ENCODE measurements at places on chromosomes 12 and 14.

- DNase-seq = no peak
These were observed 147.4 kb downstream of the RASSF9 start for GRCh38 chr12:85688837-85689236.

- DNase-seq = no peak
These were observed 58.0 kb downstream of the TRAFD1 start for GRCh38 chr12:112183141-112184021.

DNA sequence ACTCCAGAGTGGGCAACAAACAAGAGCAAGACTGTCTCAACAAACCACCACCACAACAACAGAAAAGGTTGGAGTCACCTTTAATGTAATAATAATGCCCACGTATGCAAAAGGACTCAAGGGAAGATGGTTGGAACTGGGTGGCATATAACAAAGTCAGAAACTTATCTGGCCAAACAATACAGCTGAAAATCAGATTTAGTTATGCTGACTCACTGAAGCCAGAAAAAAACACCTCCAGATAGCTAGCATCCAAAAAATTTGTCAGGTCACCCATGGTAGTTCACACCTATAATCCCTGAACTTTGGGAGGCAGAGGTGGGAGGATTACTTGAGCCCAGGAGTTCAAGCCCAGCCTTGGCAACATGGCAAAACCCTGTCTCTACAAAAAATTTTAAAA, 24.4 kb downstream of the SLC11A2 start:
- DNase-seq = no peak

- no peak for DNase-seq
These were observed 403.7 kb downstream of the BTG1 start for GRCh38 chr12:91741932-91742331.

GRCh38 chr14:67416810-67417209, 4.8 kb upstream of the PLEK2 start:
- no peak for DNase-seq

DNA sequence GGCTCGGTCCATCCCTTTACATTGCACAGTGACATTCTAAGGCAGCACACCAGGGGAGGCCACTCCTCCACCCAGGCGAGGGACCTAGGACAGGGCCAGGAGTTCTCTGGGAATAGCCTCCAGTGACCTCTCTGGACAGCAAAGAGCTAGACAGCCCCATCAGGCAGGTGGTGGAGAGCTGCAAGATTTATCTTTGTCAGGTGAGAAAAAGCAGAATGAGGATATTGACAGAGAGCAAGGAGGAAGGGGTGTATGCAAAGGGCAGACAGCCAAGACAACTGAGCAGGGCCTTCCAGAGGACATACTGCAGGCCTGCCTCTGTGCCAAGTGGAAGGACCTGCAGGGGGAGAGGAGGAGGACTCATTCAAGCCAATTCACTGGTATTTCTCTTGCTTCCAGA, 112.4 kb upstream of the MAX start:
- DNase-seq = no peak

- no peak for DNase-seq
These were observed 6.4 kb downstream of the TMEM121 start for GRCh38 chr14:105532735-105533141.

DNA sequence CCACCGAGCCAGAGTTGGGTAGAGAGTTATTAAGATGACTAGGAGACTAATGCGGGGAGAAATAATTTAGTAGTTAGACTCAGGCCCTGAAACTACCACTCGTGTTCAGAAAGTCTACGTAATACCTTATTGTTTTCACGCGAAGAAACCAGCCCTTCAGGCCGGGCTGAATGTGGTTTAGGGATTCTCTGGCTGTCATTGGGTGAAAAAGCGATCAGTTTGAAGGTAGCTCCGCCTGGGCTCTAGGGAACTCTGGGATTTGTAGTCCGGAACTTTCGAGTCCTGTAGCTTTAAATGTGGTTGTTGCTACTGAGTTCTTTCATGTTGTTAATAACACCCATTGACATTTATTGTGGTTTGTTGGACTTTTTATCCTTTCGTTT, 549 bp upstream of the WDR89 start:
- peak; percentile 27 for DNase-seq

- DNase-seq = no peak
These were observed 160.9 kb upstream of the EEA1 start for GRCh38 chr12:93089805-93090569.

DNA sequence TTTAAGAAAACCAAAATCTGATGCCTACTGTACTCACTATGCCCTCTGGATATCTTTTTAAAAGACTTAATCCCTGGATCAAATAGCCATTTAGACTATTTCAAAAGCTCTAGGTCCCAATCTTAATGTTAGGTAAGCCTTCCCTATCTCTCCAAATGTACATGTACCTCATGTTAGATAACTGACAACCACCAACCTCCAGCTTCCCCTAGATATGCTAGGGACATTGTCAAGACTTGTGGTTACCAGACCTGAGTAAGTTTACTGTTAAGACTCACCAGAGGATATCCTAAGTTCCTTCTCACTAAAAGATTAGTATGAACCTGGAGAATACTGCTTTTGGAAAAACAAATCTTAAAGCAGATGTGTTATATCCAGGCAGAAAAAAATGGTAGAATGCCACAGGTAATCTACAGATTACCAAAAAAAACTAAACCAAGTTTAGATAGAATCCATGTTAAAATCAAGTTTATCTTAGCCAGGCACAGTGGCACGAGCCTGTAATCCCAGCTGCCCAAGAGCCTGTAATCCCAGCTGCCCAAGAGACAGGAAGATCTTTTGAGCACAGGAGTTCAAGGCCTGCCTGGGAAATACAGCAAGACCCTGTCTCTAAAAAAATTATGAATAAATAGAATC, 9.7 kb downstream of the NAP1L1 start:
- no peak for DNase-seq

DNA sequence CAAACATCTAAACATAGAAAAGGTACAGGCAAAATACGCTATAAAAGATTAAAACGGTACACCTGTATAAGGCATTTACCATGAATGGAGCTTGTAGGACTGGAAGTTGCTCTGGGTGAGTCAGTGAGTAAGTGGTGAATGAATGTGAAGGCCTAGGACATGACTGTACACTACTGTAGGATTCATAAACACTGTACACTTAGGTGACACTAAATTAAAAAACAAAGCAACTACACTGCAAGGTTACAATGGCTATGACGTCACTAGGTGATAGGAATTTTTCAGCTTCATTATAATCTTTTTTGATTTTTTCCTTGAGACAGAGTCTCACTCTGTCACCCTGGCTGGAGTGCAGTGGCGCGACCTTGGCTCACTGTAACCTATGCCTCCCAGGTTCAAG, 269.2 kb downstream of the KSR2 start:
- no peak for DNase-seq

- DNase-seq = no peak
These were observed 17.9 kb downstream of the SPRING1 start for GRCh38 chr12:116719731-116720528.

DNA sequence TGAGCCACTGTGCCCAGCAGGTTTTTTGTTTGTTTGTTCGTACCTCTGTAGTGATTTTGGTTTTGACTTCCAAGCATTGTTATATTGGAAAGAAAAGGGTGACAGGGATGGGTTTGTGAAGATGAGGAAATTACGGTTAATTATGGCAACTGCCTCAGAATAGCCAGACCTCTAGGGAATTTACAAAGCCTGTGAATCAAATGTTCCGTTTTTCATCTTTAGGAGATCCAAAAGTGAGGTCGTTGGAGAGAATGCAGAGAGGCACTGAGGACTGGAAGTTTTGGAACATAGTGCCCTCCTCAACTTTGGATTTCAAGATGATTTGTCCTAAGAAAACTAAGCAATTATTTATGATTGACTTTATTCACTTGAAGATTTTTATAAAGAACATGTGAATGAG, 54.5 kb upstream of the EVL start:
- DNase-seq = no peak

- no peak for DNase-seq
These were observed 9.5 kb upstream of the RAB35 start for GRCh38 chr12:120125792-120126634.

DNA sequence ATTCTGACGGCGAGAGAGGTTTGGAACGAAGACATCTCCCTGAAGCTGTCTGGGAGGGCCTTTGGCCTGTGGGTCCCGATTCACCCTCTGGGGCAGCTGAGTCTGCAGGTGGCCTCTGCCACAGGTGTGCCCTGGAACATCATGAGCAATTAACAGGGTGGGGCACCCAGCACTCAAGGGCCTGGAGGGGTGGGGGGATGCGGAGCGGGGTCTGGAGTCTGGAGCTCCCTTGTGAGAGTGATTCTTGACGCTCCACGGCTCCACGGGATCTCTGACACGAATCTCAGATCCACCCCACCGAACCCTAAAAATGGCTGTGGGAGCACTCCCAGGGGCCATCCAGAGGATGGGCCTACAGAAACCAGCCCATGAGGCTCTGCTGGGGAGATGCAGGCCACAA, 8.3 kb downstream of the ITPK1 start:
- no peak for DNase-seq

DNA sequence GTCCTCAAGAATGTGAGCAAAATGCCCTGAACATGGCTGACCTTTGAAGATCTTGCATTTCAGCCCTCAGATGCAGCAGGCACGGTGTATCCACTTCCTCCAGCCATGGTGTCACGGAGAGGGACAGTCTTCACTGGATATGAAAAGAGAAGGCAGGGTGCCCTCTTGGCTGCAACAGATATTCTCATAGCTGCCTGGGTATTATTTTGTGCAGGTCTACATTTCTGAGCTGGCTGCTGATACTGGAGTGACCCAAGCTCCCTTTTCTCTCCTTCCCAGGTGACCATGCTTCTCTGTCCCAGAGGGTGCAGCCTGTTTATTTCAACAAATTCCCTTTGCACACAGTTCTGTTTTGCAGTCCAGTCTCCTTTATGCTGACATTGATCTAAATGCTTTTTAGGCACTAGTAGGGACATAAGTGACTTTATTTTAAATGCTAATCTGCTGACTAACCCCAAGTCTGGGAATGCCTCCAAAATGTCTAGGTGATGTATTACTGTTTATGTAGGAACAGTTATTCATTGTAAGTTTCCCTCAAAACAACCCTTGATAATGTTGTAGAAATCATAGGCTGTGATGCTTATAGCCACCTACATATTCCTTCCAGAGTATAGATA, 17.4 kb upstream of the PYGL start:
- no peak for DNase-seq

DNA sequence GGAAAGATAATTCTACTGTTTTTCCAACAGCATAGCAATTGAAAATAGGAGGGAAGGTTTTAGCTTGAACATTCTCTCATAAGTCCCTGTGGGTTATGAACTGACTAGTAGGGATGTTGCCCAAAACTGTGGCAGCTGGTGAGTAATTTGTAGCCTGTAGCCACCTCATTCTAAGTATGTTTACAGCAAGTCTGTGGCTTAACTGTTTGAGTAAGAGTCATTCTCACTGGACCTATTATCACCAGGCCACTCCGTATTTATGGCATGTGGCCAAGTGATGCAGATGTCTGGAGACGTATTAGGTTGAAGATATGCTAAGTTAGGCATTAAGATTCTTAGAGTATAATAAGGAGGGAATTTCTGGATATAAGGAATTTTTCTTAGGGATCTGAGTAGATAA, 458.3 kb downstream of the ETNK1 start:
- DNase-seq = no peak

DNA sequence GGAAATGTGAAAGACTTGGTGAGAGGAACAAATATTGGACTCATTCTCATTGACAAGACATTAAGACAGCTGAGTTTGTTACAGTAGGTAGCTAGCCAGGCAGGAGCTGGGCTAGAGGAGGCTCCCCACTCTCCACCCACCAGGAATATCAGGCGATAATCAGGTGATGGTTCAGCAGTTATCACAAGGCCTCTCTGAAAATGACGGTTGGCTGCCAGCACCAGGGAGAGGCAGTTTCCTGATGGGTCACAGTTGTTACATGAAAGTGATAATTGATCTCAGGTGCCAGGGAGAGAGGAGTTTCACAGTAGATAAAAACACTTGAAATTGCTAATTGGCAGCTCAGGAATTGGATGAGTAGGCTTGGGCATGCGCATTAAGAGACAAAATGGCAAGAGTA, 116.5 kb downstream of the TMTC2 start:
- no peak for DNase-seq

- DNase-seq = no peak
These were observed 7.1 kb upstream of the KICS2 start for GRCh38 chr12:64229240-64229639.

GRCh38 chr12:12734054-12734453, 16.9 kb downstream of the CDKN1B start:
- DNase-seq = no peak

GRCh38 chr12:65263777-65264176, 14.7 kb upstream of the MSRB3 start:
- no peak for DNase-seq

- no peak for DNase-seq
These were observed 73.4 kb downstream of the PITPNM2 start for GRCh38 chr12:123077298-123078119.

DNA sequence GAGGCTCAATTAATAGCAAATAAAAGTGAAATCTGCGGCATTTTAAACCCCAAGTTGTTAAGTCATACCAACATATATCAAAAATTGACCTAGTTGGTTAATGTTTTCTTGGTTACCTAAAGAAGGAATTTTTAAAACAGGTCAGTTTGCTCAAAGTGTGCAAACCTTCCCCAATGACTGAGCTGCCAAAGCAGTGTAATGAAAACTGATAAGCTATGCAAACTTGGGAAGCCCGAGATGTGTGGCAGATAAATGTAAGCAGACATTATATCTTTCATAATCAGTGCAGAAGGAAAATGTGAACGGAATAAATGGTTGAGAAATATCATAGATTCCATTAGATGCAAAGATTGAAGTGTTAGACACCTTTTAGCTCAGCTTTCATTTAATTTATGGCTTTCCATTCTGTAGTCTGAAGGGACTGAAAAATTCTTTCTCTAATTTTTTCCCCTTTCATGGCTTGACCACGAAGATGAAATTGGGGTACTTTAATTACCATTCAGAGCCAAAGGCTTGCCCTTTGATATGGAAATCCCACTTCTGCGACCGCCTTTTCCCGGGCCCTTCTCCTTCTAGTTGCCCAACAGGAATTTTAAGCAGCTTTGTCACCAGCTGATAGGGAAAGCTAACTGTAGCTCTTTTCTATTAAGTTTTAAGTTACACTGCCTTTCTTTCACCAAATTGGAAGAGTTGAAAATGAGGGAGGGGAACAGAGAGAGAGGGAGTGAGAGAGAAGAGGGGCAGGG, 306.6 kb upstream of the SOX5 start:
- DNase-seq = no peak

DNA sequence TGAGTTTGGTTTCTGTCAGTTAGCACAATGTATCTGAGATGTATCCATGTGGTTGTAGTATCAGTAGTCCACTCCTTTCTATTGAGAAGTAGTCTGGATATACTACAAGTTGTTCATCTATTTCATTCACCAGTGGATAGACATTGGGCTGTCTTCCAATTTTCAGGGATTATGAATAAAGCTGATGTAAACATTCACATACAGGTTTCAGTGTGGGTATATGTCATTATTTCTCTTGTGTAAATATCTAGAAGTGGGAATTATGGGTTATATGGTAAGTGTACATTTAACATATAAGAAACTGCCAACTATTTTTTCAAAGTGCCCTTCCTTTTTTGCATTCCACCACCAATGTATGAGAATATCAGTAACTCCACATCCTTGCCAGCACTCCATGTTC, 35.9 kb downstream of the PHLDA1 start:
- no peak for DNase-seq

GRCh38 chr12:124045671-124046455, 72.8 kb downstream of the ZNF664 start:
- DNase-seq = no peak

GRCh38 chr14:76792422-76792821, 20.3 kb downstream of the ANGEL1 start:
- DNase-seq = no peak

Measured in stimulated activated CD4-positive, alpha-beta T cell treated with anti-CD3 and anti-CD28 coated beads, Interleukin-15, amount 100 ng/mL, for 1 hour (primary cell).